ENCODE measurements at places on chromosomes 6 and 20. TPM values are rescaled to one million over a fixed set of nuclear protein-coding genes. Genes with fewer than 3 reads are reported as not detected.

RIN2 gene
- total RNA-seq: 57.9 TPM

RAET1L gene
- total RNA-seq: not detected

NR2E1 gene
- not detected for total RNA-seq

RHAG gene
- total RNA-seq: not detected

ZGPAT gene
- 32.4 TPM for total RNA-seq

PKHD1 gene
- not detected for total RNA-seq

TP53TG5 gene
- not detected for total RNA-seq

Measured in mammary microvascular endothelial cell (primary cell).